ENCODE measurements at places on chromosomes 6 and 20.

GRCh38 chr6:2216794-2217383, 28.5 kb downstream of the GMDS start:
- no peak for DNase-seq

DNA sequence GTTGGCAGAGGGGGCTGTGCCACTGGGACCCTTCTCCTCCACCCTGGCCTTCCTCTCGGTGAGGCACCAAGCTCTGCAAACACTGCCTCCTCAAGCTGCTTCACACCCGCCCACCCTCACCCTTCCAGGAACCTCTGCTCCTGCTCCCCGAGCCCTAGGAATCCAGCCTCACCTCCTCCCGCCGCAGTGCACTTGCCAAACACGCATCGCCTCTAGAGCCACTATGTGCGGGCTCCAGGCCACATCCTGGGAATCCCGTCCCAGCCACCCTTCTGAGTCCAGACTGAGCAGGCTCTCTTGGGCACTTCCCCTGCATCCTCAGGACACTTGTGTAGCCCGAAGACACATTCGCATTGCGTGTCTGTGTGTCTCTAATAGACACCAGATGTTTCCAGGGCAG, 18.5 kb downstream of the PSMG4 start:
- DNase-seq, result no peak

DNA sequence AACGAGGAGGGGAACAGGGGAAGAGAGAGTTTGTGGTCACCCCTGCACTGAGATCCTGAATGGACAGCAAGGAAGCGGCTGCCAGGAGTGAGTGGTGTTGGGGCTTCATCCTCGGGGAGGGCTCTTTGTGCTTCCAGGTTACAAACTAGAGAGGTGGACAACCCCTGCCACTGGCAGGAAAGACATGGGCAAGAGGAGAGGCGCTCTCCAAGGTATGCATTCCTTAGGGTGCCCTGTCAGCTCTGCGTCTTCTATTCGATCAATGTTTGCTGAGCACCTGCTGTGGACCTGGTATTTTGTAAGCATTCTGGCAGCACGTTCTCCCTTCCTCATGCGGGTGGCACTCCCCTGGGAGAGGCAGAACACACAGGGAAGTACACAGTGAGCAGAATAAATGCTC, 93.6 kb downstream of the CDH4 start:
- DNase-seq, result no peak

- DNase-seq, result no peak
Observed at GRCh38 chr20:24684421-24684871, 215.0 kb downstream of the SYNDIG1 start.

- DNase-seq, result no peak
Observed at GRCh38 chr6:69791065-69791471, 5.7 kb downstream of the LMBRD1 start.

GRCh38 chr20:51003753-51004152, 19.2 kb downstream of the KCNG1 start:
- DNase-seq, result no peak

DNA sequence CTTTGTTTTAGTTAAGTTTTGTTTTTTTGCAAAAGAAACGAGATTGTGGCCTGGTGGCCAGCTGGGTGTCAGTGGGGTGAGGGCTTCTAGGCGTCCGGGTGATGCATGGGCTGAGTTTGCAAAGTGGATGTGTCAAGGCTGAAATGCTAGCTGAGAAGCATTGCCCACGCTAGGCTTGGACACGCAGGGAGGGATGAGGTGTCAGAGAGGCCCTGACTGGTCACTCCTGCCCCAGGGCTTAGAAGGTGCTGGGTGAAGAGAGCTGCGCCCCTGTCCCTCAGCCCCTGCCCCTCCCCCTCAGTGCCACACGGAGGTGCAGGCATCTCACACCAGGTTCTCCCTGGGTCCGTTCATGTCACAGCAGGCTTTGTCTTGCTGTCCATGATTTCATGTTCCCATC, 8.1 kb downstream of the OSBPL2 start:
- peak; percentile 60 for DNase-seq

DNA sequence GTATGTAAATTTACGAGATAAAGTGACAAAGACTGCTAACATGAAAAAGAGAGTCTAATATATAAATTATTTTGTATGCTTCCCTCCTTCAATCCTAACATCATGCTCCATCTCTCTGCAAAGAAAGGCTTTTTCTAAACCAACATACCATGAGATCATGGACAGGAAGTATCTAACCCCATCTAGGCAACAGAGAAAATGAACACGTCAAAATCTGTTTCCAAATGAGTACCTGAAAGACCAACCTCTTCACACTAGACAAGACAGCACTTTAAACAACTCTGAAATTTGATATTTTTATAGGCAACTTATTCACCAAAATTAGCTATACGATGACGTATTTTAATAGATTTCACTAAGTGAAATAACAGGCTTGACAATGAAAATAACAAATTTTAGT, 54.6 kb downstream of the MAN1A1 start:
- DNase-seq, result no peak

- no peak for DNase-seq
Observed at GRCh38 chr20:34883087-34883688, 6.8 kb downstream of the ACSS2 start.

DNA sequence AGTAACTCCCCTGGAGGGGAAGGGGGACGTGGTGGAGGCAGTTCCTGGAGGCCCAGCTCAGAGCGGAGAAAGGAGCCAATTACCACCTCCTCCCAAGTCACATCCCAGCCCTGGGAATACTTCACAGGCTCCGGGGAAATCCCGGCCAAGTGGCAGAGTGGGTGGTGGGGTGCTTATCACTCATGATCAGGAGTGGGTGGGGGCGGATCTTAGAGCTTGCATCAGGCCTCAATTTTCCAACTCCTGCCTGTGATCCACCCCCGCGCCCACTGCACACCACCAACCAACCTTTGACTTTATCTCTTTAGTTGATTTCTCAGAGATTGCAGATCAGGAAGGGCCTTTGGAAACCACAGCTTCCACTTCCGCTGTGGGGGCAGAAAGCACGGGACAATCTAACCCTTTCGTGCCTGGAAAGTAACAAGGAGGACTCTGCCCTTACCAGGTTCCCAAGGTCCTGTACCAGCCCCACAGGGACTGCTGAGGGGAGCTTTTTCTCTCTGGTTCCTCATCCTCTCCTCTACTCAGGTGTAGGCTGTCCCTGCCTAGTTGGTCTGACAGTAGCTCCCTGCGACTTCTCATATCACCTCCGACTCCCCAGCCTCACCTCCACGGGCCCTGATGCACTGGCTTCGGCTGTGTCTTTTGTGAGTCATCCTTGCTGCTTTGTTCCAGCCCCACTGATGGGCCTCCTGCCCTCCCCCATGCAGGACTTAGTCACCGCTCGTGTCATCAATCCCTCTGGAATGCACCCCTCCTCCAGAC, 24.9 kb upstream of the IER3 start:
- peak; percentile 30 for DNase-seq

DNA sequence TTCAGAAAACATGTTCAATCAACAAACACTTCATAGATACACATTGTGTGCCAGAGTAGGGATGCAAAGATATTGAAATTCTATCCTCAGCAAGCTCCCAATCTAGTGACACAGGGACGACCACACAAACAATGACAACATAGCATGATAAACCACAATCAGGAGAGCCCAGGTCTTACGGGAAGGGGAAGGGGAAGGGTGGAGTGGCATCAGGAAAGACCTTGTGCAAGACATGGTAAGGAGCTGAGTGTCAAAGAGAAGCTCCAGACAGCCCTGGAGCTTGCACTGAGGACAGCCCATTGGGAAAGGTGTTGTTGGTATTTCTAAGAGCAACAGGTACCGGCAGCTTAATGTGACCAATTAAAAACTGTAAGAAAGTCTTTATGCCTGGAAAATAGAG, 103.6 kb downstream of the PDE7B start:
- no peak for DNase-seq

DNA sequence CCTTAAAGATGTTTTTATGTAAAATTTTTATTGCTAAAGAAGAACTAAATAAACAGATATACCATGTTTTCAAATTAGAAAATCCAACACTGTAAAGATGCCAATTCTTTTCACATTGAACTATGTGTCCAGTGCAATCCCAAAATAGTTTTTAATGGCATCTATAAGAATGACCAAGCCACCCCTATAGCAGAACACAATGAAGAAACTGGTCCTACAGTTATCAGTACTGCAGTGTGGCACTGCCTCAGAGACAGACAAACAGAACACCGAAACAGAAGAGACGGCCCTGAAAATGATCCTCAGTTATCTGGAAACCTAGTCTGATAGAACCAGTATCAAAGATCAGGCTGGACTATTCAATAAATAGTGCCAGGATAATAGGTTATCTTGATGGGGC, 41.9 kb downstream of the KIF13A start:
- no peak for DNase-seq

DNA sequence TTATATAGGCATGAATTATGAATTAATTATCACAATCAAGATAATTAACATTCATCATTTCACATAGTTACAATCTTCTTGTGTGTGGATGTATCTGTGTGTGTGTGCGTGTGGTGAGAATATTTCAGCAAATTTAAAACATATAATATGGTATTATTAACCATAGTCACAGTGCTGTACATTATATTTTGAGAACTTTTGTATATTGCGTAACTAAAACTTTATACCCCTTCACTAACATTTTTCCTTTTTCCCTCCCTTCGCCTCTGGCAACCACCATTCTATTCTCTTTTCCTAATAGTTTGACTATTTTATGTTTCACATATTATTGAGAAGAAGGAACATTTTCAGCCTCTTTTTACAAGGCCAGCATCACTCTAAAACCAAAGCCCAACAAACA, 176.8 kb downstream of the HTR1B start:
- DNase-seq, result no peak

- DNase-seq, result peak; percentile 77
Observed at GRCh38 chr6:6811128-6812009, 222.8 kb downstream of the LY86 start.

DNA sequence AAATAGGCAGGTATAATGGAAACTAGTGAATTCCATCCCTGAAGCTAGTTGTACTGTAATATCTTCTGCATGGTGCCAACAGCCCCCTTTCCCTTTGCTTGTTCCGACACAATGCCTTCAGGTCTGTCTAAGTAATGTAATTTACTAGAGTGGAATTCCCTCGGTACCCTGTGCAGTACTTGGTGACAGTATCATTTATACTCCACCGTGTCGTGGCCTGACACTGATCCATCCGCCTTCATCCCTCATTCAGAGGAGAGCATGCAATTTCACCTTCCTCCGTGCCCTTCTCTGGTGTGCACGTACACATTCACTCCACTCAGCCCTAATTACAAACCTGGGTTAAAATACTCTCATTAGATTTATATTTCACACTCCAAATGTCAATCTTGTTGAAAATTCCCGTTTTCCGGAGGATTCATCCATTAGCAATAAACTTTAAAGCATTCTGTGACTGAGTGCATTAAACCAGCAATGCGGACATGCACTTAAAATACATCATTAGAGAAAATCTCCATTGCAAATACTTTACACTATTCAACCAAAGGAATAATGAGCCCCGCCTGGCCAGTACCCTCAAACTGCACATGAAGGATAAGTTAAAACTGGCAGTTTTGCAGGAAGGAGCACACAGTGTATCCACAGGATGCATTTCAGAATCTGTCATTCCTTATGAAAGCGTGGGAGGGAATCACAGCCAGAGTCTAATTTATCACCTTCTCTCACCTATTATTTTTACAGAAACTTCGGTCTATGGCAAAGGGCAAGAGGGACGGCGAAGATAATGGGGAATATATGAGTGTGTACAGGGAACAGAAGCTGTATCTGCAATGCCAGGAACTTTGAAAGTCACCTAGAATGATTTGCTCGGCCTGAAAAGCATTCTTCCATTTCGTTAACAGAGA, 182.5 kb downstream of the GJA10 start:
- DNase-seq, result no peak

GRCh38 chr6:52307900-52308372, 23.4 kb upstream of the MCM3 start:
- DNase-seq, result no peak

DNA sequence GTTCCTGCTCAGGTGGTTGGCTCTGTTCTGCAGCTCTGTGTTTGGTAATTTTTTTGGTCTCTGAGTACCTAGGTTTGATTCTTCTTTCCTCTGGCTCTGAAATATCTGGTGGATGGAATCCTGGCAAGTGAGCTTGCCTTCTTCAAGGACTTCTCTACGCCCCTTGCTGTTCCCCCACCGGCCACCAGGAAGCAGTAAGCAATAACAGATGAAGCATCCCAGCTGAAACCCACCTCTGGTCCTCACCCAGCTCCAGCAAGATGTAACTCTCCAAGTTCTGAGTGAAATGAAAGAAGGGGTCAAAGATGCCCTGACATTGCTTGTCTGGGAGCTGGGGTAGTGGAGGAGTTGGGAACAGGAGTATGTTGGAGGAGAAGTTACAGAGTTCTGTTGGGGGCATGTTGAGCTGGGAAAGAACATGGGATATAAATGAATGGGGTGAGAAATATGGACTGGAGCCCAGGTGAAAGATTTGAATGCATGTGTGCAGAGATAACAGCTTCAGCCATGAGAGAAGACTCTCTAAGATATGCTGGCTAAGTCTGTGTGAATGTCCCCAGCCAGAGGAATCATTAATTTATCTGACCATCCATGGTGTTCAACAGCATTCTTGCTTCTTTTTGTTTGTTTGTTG, 51.3 kb upstream of the GLP1R start:
- DNase-seq, result peak; percentile 23

GRCh38 chr6:96610019-96610418, 47.1 kb downstream of the FHL5 start:
- DNase-seq, result no peak

DNA sequence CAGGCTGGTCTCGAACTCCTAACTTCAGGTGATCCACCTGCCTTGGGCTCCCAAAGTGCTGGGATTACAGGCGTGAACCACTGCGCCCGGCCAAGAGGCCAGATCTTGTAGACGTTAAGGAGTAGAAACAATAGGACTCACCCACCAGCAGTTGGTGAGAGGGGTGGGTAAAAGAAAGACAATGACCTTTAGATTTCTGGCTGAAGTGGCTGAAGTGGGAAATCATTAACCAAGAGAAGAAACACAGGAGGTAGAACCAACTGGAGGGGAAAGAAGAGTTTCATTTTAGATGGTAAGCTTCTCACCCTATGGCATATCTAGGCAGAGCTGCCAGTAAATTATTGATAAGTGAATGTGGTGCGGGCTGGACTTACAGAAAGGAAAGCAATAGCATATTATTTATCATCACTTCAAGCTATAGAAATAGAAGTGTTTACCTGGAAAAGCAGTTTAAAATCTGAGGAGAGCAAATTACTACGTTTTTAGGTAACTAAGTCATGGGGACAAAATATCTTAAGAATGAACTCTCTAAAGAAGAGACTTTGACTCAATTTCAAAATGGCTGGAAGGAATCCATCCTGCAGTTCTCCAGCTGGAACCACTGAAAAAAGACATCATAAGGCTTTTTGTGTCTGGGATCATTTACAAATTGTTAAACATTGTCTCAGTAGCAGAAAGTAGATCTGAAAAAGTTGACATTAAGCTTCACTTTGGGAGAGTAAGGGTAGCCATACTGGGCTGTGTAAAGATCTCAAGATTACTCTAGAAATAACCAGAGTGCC, 109.6 kb downstream of the ALDH8A1 start:
- DNase-seq, result no peak

GRCh38 chr6:63415286-63415685, 95.5 kb upstream of the LGSN start:
- no peak for DNase-seq

GRCh38 chr6:39865011-39865888, 69.0 kb downstream of the MOCS1 start:
- DNase-seq, result no peak

- no peak for DNase-seq
Observed at GRCh38 chr6:42320762-42321161, 103.1 kb upstream of the MRPS10 start.

GRCh38 chr20:15756754-15757115, 816.5 kb downstream of the KIF16B start:
- DNase-seq, result no peak

All from pancreas (tissue), 10 donors.